Muscle of leg (tissue), 16 donors: ENCODE measurements at places on chromosomes 2 and 18. TPM values are rescaled to one million over a fixed set of nuclear protein-coding genes. Genes with fewer than 3 reads are reported as not detected.

Gene HAAO
- 14.8 TPM for total RNA-seq

Gene ZC3H6
- 8.2 TPM for total RNA-seq

Gene GPR155
- total RNA-seq = 3.8 TPM

Gene TRAF3IP1
- 4.4 TPM for total RNA-seq

Gene PLB1
- 1.6 TPM for total RNA-seq

- peak; percentile 77 for DNase-seq
Observed at GRCh38 chr18:33231474-33232317, 208.8 kb downstream of the CCDC178 start.

- no peak for DNase-seq
Observed at GRCh38 chr2:25419678-25420242, 78.0 kb upstream of the DNMT3A start.

DNA sequence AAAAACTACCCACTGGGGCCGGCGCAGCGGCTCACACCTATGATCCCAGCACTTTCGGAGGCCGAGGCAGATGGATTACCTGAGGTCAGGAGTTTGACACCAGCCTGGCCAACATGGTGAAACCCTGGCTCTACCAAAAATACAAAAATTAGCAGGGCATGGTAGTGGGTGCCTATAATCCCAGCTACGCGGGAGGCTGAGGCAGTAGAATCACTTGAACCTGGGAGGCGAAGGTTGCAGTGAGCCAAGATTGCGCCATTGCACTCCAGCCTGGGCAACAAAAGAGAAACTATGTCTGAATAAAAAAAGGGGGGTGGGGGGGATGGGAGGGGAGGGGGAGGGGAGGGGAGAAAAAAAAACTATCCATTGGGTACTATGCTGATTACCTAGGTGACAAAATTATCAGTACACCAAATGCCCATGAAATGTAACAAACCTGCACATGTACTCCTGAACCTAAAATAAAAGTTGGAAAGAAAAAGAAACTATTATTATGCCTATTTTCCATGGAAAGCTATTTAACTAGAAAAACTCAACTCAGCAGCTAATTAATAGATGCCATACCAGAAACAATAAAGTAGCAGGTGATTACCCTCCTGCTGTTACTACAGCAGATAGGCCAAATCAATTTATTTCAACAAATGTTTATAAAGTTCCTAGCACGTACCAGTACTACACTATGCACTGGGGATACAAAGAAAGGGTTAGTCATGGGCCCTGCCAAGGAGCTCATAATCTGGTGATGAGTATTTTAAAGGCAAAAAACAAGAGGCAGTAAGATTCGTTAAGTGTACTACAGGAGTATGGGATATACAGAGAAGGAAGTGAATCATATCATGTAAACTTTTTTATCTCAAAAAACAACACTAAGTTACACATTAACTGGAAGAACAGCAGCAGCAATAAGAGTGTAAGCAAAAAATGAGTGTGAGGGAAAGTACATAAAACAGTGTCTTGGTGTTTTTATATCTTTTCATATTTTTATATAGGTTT lies 112.8 kb upstream of the SLC39A10 start:
- DNase-seq = no peak

- DNase-seq = no peak
Observed at GRCh38 chr2:167438206-167438605, 549.9 kb downstream of the XIRP2 start.

DNA sequence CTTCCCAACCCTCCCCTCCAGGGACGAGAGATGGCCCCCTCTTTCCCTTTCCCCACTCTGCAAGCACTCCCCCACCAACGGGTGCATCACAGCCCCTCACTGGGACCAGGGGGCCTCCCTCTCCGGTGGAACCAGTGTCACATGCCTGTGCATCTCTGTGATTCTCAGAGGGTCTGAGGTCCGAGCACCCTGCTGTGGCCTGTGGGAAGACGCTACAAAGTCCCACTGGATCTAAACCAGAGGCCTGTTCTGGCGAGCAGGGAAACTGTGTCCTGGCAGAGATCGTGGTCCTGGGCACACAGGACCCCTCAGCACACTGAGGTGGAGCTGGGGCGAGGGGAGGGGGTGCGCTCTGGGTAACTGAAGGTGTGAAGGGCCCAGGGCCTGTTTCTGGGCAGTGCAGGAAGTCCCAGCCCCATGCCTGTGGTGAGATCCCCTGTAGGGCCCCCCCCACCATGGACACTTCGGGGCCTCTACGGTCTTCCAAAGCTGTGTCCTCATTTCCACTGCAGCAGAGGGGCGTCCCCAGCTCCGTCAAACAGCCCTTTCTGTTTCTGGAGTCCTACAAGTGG lies 8.0 kb downstream of the SNORC start:
- DNase-seq = no peak

- no peak for DNase-seq
Observed at GRCh38 chr2:201983174-201983573, 50.5 kb upstream of the FZD7 start.

GRCh38 chr2:241556746-241557145 lies 1.8 kb upstream of the BOK start:
- DNase-seq = no peak

DNA sequence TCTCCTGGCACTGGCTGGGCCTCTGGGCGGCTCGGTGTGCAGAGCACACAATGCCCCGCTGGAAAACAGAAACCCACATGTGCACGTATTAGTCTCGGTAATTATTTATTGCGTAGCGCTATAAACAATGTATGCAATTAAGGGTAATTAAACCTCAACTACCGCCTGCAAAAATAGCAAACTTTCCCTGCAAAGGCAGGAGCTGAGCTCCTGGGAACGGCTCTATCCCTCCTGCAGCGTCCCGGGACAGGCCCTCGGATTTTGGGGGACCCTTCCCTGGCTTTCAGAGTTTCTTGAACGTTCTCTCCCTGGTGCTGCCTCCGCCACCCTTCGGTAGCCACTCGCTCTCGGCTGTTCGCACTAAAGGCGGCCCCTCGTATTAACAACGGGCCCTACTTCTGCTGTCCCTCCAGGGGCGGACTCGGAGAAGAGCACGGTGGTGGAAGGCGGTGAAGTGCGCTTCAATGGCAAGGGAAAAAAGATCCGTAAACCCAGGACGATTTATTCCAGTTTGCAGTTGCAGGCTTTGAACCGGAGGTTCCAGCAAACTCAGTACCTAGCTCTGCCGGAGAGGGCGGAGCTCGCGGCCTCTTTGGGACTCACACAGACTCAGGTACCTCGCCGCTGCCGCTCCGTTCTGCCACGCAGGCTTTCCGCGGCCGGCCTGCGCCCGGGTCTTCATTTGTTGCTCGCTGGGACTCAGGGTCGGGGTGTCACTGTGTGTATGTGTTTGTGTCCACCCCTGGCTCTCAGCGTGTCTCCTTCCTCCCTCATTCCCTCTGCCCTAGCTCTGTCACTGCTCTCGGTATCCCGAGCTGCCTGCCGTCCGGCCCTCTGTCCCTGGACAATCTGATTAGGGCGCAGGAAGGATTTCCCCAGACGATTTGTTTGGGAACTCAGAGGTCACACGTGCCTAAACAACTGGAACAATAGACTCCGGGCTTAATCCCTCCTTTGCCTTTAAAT lies 1.2 kb downstream of the DLX1 start:
- DNase-seq = peak; percentile 15

- DNase-seq = no peak
Observed at GRCh38 chr2:176637142-176637485, 367.9 kb downstream of the MTX2 start.

DNA sequence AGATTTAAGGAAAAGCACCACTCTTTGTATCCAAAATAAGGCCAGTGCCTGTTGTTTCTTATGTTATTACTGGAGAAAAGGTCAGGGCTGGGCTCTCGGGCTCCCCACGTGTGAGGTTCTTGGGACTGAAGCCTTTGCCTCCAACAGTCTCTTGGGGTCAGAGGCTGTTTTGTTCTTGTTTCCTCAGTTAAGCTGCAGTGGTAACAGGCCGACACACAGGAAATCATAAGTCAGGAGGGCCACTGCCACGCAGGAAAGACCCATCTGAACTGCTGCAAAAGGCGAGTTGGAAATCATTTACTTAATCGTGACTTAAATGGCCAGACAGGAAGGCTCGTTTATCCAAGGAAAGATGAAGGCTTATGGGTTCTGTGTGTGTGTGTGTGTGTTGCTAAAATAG lies 30.3 kb upstream of the IL37 start:
- no peak for DNase-seq

DNA sequence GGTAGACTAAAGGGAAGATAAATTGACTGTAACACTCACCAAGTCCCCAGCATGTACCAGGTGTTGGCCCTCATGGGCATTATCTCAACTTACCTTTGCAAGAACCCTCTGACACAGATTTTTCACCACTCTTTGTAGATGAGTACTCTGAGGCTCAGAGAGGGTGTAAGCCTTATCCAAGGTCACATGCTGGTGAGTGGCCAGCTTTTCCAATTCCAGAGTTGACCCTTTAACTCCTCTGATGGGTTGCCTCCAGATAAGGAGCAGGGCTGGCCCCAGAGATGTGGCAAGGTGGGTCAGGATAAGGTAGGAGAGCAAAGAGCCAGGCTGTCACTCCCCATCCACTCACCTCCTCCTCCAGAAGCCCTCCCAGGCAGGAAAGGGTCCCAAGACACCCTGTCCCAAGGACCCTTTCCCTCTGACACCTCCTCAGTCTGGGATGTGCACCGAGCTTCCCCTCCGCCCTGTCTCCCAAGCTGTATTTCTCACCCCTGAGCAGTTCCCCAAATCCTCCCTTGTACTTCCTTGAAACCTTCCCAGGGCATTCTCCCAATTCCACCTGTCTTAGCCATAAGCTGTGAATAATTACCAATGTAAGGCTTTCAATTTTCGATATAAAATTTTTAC lies 165.9 kb downstream of the ZFP36L2 start:
- no peak for DNase-seq

DNA sequence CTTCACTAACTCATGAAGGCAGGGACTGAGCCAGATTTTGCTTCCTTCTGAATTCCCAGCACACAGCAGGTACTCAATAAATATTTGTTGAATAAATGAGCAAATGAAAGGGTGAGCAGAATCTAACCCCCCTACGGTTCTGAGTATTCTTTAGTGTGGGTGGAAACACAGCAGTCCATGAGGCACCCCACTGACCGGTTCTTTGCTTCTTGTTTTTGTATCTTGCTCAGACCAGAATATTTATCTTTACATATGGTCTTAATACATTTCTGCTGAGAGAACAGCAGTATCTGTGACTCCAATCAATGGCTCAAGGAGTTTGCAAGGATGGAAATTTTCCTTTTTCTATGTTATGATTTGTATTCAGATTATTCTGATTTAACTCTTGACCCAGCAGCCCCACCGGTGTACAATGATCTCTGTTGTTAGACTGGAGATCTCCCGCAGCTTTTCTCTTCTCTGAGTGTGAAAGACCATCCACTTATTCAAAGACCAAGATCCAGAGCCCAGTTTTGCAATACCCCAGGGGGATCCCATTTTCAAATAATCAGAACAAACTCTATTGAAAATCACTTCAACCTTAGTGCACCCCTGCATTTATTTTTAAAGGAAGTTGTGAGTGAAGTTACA lies 506.5 kb upstream of the TNP1 start:
- no peak for DNase-seq

- DNase-seq = peak; percentile 30
Observed at GRCh38 chr18:13003466-13003896, 12.3 kb downstream of the CEP192 start.

DNA sequence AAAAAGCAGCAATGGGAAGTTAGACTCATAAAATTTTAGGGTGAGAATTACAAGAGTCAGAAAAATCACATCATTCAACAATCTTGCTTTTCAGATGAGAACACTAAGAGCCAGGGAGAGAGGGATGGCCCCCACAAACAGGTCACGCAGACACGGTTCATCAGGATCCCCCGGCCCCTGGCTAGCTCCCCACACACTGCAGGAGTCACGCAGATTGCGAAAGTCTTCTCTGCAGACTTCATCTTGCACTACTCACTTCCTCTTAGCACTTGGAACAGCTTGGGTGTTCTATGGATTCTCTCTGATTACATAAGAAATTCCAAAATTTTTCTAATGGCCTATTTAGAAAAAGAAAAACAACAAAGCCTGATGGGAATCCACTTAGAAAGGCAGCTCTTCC lies 21.6 kb upstream of the SULT1C2 start:
- DNase-seq = peak; percentile 56

DNA sequence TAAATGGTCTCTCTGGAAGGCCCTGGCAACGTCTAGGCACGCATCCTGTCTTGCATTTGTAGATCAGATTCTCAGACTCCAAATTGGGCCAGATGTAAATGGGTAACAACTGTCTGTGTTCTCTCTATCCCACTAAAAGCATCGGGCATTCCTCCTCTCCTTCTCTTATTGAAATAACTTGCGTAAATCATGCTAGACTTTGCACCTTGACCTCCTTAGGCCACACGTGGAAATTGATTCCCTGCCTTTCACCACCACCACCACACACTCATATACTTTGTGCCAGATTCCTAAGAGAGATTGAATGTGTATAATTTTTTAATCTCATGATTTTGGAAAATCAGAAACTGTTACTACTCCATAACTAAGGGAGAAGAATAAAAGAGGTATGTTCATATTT lies 21.3 kb downstream of the MAPRE3 start:
- DNase-seq = no peak

DNA sequence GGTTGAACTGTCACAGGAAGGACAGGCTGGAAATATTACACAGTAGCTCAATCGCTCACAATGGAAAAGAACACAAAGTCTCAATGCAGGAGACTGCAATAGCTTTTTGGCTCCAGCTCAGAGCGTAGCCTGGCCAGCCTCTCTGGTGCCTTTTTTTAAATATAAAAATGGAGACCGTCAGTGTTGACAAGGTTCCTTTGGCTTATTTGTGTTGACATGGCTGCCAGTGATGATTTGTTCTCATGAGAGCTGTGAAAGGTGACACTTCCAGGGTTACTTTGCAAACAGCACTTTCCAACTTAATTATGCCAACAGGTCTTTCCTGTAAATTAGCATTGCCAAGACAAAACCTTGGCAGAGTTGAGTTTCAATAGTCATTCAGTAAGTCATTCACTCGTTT lies 70.8 kb downstream of the KCNE4 start:
- peak; percentile 78 for DNase-seq

DNA sequence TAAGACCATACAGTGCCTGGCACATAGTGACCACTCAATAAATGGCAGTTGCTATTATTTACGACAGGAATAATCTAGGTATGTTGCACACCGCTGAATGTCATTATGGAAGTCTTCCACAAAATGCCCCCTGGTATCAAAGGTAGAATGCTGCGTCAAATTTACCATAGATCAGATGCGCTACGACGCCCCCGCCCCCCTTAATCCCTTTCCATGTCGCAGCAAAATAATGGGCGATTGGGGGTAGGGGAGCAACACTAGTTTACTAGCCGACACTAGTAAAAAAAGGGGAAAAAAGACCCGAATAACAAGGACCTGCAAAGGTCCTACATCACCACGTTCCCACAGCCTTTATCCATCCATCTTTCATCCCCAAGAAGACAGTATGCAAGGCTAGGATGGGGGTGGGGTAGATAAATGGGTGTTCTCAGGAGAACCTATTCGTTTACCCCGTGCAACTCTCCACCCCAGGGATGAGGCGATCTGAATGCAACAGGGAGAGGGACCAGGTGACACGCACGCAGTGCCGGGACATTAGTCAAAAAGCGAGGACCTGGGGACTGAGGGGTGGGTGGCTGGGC lies 455 bp downstream of the PREPL start:
- no peak for DNase-seq
